IMR-90 (cell line): ENCODE measurements at places on chromosomes 12 and 14. TPM values are rescaled to one million over a fixed set of nuclear protein-coding genes. Genes with fewer than 3 reads are reported as not detected.
A peak's percentile ranks its signal among the peaks of the same experiment; 100 is the strongest.

DNA sequence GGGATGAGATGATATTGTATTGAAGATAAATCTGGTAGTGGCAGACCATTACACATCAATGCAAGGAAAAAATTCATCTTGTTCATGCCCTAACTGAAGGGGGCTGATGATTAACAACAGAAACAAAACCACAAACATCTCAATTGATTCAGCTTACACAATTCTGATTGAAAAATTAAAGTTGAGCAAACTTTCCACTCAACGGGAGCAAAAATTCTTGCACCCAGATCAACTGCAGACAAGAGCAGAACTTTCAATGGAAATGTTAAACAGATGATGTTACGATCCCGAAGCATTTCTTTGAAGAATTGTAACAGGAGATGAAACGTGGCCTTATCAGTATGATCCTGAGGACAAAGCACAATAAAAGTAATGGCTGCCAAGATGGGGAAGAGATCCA lies 172.4 kb upstream of the SOX5 start:
- no peak for DNase-seq

GRCh38 chr14:28975084-28975483 lies 208.5 kb downstream of the FOXG1 start:
- DNase-seq: no peak

DNA sequence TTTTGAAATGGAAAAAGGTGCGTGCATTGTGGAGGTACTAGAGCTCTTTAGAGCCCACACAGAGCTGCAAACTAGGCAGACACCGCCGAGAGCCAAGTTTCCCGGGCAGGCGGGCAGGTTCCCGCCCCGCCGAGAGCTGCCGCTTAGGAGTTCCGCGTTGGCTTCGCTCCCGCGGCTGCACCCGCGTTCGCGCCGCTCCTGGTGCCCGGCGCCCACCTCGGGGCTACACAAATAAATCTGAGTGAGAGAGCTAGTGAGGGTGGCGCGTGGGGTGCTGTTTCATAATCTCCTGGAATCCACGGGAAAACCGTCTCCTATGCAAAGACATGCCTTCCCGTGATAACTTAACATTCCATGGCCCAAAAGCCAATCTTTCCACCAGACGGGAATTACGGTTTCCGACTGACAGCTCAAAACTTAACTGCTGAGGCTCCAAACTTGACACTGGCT lies 645 bp downstream of the KITLG start:
- DNase-seq: no peak

DNA sequence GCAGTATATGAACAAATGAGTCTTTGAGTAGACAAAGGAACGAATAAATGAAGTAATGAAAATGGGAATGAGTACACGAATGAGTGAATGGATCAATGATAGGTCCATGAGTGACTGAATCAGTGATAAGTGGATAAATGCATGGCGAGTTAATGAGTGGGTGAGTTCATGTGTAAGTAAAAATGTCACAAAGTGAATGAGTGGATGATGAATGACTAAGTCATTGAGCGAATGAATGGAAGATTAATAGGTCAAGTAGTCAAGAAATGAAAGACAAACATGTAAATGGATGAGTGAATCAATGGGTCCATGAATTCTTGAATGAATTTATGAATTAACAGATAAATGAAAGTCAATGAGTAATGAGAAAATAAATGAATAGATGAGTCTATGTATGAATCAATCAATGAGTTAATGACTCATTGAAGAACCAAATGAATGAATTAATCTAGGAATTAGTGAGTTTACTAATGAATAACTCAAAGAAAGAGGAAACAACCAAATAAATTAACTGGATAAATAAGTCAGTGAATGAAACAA lies 97.3 kb upstream of the RTL1 start:
- no peak for DNase-seq

DNA sequence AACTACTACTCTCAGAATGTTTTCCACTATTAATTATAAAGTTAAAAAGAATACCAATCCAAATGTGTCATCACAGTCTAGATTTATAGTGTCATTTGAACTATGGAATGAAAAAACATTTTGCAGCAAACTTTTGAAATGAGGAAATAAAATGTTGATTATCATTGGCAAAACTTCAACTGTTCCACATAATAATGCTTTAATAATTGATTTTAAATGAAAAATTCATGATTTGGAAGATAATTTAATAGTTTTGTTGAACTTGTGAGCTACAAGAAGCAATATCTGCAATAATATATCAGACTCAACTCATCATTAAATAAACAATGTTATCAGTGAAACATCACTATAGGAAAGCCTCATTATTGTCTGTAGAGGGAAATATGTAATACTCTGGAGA lies 48.2 kb upstream of the DCN start:
- no peak for DNase-seq

DNA sequence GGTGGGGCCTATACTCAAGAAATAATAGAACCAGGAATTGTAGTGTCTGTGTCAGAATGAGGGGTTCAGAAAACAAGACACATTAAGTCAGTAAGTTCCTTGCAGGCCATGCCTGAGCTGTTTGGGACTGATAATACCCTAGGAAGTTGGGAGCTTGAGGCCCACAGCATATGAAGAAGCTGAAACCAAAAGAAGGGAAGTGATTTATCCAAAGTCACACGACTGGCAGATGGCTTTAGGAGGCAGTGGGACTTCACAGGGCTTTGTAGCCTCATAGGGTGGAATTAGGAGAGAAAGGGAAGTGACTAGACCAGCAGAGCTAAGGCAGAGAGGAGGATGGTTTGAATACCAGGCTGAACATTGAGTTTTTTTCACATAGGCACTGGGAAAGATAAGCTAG lies 56.6 kb upstream of the SRSF5 start:
- no peak for DNase-seq

DNA sequence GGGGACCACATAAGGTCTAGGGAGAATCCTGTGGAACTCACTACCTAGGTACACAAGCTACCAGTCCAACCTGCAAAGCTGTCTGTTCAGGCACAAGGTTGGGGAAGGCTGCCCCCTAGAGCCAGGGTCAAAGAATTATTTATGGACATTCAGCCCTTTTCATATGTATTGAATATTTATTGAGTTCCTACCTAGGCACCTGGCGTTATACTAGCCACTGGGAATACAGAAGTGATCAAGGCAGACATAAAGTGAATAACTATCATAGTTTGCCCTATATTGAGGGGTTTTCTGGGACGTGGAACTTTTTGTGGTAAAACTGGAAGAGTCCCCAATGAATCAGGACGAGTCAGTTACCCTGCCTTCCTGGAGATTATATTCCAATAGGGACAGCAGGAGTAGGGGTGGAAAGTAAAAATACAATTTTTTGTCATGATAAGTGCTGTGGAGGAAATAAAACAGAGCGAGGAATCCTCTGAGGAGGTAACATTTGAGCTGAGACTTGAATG lies 5.8 kb upstream of the SLC48A1 start:
- DNase-seq: peak; percentile 19

DNA sequence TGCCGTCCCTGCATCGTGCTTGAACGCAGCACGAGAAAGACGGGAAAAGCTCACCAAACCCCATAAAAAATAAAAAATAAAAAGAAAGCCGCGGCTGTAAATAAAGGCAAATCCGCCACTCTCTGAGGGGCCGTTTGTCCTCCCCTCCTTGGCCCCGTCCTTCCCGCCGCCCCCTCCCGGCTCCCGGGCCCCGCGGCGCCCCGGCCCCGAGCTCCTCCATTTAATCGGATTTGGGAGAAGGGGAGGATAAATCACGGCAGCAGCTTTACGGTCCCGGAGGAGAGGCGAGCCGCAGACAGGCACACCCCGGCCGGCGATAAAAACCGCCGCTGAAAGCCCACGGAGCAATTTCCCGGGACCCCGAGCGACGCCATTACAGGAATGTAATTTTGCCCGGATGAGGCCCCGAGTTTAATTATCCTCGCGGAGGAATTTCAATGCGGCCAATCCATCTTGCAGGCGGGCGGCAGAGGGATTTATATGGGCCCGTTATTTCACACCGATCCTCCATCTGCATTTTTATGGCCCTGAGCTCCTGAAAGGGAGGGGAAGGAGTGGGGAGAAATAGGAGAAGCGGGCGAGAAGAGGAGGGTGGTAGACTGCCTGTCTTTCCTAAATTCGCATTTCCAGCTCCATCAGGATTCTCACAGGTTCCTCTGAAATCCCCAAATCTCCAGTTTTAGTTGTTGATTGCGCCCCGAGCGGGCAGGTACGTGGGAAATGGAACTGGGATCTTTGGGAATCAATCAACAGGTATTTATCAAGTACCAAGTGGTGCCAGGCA lies 1.3 kb upstream of the ATP5MC2 start:
- no peak for DNase-seq

GRCh38 chr14:76196980-76197695 lies 45.4 kb downstream of the GPATCH2L start:
- DNase-seq: no peak

GRCh38 chr12:96108321-96108720 lies 72.9 kb upstream of the LTA4H start:
- DNase-seq: no peak

DNA sequence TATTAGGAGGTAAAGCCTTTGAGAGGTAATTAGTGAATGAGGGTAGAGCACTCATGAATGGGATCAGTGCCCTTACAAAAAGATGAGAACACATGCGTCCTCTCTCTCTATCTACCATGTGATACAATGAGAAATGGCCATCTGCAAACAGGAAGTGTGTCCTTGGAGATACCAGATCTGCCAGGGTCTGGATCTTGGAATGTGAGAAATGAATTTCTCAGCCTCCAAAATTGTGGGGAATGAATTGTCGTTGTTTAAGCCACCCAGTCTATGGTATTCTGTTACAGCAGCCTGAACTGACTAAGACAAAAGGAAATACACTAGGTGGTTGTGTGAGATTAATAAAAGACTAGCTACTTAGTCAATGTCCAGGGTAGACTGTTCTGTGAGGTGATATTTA lies 366.6 kb downstream of the NELL2 start:
- DNase-seq: no peak

DNA sequence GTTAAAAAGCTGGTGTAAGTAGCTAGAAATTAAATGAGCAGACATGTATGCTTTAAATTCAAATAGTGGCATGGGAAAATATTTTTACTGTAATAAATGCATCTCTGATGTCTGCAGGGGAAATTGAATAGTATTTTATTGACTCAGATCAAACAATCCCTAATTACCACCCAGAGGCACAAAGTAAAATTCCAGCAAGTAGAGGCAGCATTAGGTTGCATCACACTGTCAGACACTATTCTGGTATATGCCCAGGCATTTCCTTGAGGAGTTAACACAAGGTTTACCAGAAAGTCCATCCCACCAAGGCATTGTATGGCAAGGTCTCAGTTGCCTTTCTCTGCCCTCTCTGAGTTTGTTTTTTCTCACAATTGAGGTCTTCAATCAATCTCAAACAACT lies 201.6 kb upstream of the KITLG start:
- peak; percentile 31 for DNase-seq

DNA sequence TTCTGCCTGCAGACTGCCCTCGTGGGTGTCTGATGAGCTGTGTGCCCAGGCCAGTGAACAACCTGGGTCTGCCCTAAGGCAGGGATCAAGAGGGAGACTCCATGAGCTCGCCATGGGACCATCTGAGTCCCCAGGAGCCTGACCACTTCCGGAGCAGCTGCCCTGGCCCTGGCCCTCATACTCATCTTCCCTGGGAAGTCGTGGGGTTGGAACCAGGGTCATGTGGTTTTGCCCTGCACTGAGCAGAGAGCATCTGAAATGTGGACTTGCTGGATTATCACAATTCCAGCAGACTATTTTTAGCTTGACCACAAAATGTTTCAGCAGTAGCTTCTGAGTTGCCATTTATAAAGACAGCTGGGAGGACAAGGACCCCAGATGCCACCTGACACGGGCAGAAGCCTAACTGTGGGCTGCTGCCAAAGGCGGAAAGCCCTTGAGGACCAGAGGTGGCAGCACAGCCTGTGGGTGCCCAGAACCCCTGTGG lies 6.7 kb downstream of the BTBD6 start:
- peak; percentile 28 for DNase-seq

- DNase-seq: peak; percentile 16
These were observed 125.0 kb downstream of the AKAP6 start for GRCh38 chr14:32453857-32454810.

- no peak for DNase-seq
These were observed 1.3 kb downstream of the RAPGEF3 start for GRCh38 chr12:47757364-47757839.

- DNase-seq: peak; percentile 96
These were observed 100.6 kb downstream of the DACT1 start for GRCh38 chr14:58738189-58738836.

- DNase-seq: no peak
These were observed 69.1 kb upstream of the COCH start for GRCh38 chr14:30805284-30805683.

GRCh38 chr12:92065018-92065499 lies 80.6 kb downstream of the BTG1 start:
- peak; percentile 61 for DNase-seq

DNA sequence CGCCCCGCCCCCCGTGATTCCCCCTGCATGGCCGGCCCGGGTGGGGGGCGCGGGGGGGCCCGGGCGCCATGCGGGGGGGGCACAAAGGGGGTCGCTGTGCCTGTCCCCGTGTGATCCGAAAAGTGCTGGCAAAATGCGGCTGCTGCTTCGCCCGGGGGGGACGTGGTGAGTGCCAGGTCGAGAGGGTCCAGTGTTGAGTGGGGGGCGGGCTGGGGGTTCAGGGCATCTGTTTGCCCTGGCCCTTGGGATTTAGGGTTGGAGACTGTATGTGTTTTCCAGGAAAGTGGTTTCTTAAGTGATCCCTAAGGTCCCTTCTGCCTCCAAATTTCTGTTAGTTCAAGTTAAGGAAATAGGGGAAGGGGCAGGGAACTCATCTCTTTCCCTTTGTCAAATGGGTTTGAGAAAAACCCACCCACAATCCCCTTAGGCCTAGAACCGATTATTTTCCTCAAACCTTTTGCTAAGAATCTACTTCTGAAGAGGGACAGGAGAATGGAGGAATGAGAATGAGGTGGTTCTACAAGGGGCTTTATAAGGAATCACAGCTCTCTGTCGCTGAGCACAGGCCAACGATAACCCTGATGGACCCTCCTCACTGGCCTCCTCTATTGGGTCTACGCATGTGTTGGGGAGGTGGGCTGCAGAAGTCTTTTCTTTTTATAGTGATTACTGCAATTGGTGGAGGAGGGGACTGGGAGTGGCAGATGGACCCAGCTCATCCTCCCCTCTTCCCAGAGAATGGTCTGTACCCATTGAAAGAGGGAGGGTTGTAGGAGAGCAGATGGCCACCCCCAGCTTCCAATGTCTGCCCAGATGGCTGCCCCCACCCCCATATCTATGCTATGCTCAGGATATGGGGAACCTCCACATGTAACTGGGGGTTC lies 834 bp downstream of the ARHGEF25 start:
- DNase-seq: no peak

DNA sequence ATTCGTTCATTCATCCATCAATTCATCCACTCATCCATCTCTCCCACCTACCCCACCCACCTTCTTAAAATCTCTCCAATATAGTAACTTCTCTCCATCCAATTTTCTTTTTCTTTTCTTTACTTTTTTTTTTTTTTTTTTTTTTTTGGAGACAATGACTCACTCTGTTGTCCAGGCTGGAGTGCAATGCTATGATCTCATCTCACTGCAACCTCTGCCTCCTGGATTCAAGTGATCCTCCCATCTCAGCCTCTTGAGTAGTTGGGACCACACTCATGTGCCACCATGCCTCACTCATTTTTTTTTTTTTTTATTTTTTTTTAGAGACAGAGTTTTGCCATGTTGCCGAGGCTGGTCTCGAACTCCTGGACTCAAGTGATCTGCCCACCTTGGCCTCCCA lies 118.4 kb downstream of the SUDS3 start:
- no peak for DNase-seq

- no peak for DNase-seq
These were observed 117.2 kb upstream of the FZD10 start for GRCh38 chr12:130044991-130045621.

DBX2 gene
- total RNA-seq: not detected in 2 replicates

PDZRN4 gene
- total RNA-seq: not detected in 2 replicates

PTPRB gene
- 5.3 and 6.5 TPM in 2 replicates for total RNA-seq

RFX4 gene
- total RNA-seq: not detected in 2 replicates

WNT1 gene
- total RNA-seq: not detected in 2 replicates

ZFP36L1 gene
- 6.5 and 19.7 TPM in 2 replicates for total RNA-seq
